ENCODE measurements at places on chromosomes 7 and 10. TPM values are rescaled to one million over a fixed set of nuclear protein-coding genes. Genes with fewer than 3 reads are reported as not detected.
A peak's percentile ranks its signal among the peaks of the same experiment; 100 is the strongest.

DNA sequence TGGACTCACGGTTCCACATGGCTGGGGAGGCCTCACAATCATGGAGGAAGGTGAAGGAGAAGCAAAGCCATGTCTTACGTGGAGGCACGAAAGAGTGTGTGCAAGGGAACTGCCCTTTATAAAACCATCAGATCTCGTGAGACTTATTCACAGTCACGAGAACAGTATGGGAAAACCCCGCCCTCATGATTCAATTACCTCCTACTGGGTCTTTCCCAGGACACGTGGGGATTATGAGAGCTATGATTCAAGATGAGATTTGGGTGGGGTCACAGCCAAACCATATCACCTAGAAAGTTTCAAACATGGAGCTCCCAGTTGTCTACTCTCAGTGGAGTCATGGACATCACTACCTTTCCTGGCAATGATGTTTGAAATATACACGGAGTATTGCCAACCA lies 49.6 kb downstream of the CYCS start:
- no peak for DNase-seq

DNA sequence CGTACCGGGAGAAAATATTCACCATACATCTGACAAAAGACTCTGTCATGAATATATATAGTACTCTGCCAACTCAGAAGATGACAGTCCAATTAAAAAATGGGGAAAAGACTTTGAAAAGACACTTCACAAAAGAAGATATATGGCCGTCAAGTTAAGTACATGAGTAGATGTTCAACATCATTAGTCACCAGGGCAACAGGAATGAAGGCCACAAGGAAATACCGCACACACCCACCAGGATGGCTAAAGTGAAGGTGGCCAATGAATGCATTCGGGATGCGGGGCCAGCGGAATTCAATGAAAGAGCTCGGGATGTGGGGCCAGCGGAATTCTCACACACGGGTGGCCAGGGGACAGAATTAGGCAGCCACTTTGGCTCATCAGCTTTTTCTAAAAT lies 42.2 kb downstream of the MAD1L1 start:
- DNase-seq, result peak; percentile 19

GRCh38 chr10:89795840-89796239 lies 94.5 kb downstream of the KIF20B start:
- no peak for DNase-seq

DNA sequence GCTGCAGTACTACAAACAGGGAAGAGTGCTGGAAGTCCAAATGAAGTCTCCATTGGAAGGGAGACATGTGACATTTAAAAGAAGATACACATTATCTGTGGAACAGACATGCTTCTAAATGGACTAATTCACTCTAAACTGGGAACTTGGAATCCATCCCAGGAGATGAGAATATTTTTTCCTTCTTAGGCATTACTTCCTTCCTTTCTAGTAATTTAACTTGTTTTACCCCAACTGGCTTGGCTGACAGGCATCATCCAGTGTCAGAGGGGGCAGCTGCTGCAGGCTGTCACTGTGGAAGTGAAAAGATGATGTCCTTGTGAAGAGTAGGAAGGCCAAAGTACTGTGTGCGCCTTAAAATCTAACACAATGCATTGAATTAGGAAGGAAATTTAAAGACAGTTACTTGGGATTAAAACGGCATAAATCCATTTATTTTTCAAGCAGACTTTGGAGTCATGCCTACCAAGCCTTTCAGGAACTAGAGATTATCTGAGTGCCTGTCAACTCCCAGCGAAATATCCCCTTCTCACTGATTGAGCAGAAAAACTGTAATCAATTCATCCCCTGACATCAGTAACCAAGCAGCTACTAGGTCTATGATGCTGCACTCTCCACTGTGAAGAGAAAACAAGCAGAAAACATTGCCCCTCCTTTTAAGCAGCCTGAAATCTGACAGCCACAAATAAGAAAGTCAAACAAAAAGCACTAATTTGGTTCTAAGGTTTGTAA lies 161.2 kb downstream of the DGKI start:
- DNase-seq, result peak; percentile 60

- peak; percentile 22 for DNase-seq
These were observed 3.6 kb downstream of the ARL3 start for GRCh38 chr10:102710609-102711008.

GRCh38 chr7:92356406-92356805 lies 90.9 kb upstream of the GATAD1 start:
- DNase-seq, result no peak

DNA sequence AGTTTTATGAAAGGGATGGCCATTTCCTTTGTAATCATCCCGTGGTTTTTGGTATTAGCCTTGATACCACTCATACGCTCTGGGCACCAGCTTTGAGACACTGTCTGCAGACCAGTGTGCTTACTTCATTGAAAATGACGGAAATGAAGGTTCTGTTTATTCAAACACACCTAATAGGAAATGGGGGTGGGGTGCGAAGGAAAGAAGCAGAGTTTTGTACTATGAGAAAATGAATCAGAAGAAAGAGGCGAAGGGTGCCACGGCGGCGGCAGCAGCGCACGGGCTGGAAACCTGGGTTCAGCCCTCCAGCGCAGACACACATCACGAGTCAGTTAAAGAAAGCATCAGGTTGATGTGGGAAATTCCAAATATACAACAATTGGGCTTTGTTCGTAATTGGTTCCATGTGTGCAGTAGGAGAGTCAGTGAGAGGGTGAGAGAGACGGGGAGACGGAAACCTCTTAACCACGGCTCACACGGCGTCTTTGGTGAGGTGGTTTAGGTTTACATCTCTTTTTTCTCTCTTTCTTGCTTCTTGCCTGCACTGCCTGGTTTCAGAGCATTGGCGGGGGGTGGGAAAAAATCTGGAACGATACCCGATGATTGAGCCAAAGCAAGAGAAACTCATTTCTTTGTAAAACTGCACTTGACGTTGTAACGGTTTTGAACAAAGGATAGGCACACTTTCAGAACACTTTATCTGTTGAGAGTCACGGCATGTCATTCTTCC lies 321.2 kb downstream of the FRMD4A start:
- peak; percentile 67 for DNase-seq

GRCh38 chr10:51427758-51428157 lies 271.6 kb downstream of the CSTF2T start:
- no peak for DNase-seq

DNA sequence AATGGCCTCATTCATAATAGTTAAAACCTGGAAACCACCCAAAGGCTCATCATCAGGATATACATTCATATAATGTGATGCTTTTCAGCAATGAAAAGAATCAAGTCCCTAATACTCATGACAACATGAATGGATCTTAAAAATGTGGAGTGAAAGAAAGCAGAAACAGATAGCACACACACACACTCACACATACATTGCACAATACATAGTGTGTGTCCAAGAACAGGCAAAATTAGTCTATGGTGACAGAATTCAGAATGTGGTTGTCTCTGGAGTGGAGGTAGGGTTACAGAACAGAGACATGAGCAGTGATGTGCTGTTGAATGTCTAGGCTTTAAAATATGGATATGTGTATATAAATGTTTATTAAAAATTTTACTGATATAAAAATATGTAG lies 419.9 kb upstream of the PCDH15 start:
- no peak for DNase-seq

KLF14 gene
- not detected for total RNA-seq

INSIG1 gene
- 655 TPM for total RNA-seq

DTX2 gene
- 14.4 TPM for total RNA-seq
